ENCODE measurements at places on chromosomes 7 and 10.

DNA sequence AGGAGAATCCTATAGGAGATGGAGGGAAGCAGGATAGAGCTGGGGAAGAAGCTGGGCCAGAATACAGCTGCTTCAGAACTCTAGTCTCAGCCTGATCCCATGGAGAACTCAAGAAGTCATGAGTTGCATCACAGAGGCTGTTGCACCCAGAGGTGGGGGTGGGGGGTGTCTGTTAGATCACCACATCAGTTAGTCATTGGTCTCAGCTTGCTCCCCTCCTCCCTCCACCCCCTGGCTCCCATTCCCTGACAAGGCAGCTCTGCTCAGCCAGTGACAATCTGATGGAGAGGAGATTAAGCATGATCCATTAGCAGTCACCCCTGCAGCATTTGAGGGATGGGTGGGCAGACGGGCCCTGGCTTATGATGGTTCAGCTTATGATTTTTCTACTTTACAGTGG lies 58.4 kb upstream of the FGL2 start:
- no peak for DNase-seq

- DNase-seq, result no peak
Observed at GRCh38 chr7:149569025-149569725, 71.6 kb upstream of the ZNF746 start.

GRCh38 chr7:1810961-1811849 lies 141.1 kb downstream of the ELFN1 start:
- DNase-seq, result no peak

GRCh38 chr7:48112401-48113165 lies 23.5 kb downstream of the UPP1 start:
- no peak for DNase-seq

- DNase-seq, result no peak
Observed at GRCh38 chr7:75814407-75814947, 871 bp upstream of the CCL24 start.

GRCh38 chr10:84890706-84891105 lies 562.3 kb downstream of the CCSER2 start:
- DNase-seq, result no peak

DNA sequence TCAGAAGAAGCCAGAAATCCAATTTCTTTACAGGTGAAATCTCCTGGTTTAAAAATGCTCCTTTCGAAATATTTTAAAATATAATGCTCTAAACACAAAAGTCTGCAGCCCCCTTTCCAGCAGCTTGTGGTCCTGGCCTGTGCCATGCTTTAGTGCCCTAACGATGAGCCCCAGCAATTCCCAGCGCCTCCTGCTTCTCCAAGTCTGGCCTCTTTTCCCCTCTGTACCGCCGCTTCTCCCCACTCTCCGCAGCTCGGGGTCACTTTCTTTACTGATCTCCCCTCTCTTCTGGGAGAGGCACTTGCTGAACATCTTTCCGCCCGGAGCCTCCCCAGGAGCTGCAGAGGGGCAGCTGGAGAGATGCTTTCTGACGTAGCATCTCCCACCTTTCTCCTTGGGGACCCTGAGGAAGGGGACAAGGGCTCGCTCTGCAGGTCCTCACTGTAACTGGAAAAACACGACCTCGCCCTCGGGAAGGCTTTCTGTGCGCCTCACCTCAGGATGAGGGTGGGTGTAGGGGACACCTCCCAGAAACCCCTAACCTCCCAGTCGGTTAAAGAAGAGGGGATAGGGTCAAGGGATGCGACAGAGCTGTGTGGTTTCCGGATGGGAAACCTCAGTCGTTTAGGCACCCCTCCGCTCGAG lies 565 bp upstream of the INA start:
- no peak for DNase-seq
